COR-L47 (cell line): ENCODE measurements at places on chromosomes 4 and X.
A peak's percentile ranks its signal among the peaks of the same experiment; 100 is the strongest.

DNA sequence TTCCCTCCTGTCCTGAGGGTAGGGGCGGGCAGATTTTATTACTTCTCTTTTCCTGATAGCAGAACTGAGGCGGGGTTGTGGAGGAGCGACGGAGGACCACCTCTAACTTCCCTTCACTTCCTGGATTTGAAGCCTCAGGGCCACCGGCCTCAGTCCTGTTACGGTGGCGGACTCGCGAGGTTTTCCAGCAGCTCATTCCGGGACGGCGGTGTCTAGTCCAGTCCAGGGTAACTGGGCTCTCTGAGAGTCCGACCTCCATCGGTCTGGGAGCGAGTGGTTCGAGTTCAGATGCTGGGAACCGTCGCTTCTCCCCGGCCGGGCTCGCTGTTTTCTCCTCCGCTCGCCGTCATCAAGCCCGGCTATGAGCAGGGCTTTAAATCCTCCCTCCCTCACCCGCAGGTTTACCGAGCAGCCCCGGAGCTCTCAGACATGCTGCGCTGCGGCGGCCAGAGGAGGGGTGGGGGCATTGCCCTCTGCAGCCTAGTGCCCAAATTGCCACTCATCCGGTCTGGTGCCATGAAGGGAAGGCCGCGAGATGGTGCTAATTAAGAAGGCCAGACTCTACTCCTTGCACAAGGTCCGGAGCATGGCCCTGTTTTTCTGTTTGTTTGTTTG is 23.3 kb downstream of the HAND2 start:
- no peak for DNase-seq

DNA sequence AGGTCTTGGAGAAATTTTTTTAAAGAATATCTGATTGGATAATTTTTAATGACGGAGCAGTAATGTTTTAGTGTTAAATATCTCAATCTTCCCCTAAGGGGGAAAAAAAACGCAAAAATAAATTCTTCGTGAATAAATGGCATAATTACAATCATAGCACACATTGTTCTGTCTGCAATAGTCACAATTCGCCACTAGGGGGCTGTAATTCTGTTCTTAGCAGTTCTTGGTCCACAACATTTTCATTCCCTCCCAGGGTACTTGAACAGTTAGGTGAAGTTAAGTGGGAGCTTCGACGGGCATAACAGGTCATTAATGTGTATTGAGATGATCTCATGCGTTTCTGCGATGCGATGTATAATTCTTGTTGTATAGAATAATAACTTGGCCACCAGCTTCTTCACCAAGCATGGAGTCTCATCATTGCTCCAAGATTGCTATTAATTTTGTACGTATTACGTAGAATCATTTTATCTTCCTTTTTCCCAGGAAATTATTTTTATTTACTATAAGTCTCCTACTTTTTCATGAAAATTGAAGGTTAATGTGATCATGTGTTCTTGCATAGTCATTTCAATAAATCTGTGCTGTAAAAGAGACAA is 27.2 kb downstream of the HTR2C start:
- peak; percentile 1 for DNase-seq

DNA sequence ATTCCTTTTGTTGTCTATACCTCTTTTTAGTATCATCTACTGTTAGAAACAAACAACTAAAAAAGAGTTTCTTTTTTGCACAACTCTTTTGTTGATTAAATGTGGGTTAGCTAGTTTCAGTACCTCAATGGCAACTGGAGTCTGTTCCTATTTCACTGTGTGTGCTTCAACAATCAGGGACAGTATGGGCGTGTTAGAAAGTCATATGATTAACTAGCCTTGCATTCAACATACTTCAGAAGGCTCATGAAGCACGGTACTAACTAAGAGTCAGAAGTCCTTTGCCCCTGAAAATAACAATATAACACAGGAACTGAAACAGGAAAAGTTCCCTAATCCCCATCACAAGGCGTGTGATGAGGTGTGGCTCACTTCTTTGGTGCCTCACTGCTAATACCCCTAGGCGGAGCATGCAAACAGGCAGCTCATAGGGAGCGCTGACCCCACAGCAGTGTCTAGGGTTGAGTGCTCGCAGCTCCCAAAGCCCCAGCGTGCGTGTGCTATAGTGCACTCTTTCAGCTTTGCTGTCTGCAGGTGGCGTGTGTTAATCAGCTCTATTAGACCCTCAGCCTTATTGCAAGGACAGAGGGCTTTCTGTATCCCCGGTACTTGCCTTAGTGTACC is 203.1 kb upstream of the NDST3 start:
- DNase-seq = no peak

DNA sequence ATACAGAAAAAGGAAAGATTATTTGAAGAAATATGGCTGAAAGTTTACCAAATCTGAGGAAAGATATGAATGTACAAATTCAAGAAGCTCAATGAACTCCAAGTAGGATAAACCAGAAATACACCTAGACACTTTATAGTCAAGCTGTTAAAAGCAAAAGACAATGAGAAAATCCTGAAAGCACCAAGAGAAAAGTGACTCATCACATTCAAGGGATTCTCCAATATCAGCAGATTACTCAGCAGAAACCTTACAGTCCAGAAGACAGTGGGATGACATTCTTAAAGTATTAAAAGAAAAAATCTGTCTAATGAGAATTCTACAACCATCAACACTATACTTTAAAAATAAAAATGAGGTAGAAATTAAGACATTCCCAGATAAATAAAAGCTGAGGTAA is 223.8 kb upstream of the ZCCHC13 start:
- no peak for DNase-seq

DNA sequence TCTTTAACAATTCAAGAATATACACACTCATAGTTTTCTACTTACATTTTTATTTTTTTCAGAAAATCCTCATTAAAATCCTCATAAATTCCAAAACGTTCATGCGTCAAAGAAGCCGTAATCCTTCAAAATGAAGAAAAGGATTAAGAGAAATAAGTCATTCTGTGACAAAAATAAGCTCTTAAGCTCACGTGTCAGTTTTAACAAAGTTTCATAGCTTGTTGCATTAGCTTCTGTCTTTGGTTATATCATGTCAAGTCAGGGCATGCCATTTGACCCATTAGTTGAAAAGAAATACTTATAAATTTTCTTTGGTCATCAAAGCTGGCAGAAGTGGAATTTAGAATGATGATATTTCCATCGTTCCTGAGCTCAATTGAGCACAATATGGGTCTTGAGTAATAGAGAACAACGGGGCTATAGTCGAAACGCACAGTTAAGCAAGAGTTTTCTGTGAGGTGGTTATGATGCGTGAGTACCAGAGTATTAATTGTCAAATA is 185.2 kb upstream of the CTSO start:
- no peak for DNase-seq

- DNase-seq = no peak
Observed at GRCh38 chrX:13386092-13386491, 66.2 kb upstream of the ATXN3L start.

DNA sequence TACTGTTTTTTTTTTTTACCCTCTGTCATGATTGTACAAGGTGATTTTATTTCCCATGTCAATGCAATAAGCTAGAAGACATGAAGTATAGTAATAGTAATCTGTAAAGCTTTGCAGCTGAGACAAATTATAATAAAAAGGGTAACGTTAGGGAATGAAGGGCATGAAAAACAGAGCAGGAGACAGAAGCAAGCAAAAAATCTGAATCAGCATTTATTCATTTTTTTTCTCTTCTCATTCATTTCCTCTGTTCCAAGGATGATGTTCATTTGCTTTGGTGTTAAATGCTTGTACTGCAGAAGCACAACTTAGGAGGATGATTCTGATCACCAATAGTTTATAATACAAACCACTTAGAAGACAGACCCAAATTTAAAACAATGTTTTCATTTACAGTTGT is 64.3 kb downstream of the CCKAR start:
- DNase-seq = no peak

DNA sequence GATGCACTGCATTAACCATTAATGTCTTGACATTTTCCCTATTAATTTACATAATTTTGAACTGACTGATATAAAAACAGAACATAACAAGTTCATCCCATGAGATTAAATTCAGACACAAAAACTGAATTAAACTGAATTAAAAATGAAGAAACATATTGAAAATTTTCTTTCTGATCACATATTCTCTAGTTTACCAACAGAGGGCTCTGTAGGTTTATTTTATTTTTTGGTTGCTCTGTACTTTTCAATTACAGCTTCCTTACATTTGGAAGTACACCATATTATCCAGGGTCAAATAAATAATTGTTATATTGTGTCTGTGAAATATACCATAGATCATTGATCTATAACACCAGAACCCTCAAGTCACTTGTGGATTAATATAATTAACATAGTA is 27.3 kb upstream of the CT83 start:
- DNase-seq = no peak

DNA sequence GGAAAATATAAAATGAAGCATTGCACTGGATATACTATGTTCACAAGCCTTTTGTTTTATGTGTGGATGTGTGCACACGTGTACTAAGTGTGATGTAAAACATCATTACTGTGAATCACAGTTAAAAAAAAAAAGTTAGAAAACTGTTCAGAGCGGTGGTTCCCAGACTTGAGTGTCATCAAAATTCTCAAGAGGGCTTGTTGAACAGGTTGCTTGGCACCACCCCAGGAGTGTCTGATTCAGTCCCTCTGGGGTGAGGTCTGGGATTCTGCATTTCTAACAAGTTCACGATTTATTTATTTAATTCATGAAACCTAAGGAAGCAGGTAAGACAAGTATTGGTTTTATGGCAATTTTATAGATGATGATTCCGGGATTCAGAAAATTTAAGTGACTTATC is 1.8 kb downstream of the CENPU start:
- no peak for DNase-seq

DNA sequence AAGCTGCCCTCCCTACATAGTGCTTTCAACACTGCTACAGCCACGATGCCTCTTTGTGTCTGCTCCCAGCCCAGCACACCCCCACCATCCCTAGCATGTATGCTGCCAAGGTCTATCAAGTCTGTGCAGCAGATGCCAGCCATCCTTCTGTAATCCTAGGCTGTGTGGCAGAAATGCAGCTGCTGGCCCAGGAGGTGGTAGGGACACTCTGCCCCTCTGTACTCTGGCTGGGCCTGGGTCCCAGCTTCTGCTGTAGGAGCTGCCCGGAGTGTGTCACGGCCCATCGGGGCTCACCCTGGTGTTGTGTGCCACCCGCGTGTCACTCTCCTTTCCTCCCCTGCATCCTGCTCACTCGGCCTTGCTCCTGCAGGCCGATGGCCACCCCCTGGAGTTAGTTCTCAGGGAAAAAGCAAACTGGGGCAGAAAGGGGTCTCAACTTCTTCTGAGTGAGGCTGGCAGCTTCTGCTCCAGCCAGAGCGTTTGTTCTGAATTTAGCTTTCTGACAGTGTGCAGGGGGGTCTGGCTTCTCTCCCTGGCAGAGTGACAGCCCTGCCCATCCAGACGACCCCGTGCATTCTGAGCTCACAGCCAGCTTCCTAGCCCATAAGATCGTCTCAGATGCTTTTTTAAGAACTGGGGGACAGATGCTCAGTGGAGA is 22.7 kb downstream of the PSAPL1 start:
- no peak for DNase-seq

GRCh38 chrX:105565856-105566255 is 256.5 kb upstream of the NRK start:
- DNase-seq = no peak

DNA sequence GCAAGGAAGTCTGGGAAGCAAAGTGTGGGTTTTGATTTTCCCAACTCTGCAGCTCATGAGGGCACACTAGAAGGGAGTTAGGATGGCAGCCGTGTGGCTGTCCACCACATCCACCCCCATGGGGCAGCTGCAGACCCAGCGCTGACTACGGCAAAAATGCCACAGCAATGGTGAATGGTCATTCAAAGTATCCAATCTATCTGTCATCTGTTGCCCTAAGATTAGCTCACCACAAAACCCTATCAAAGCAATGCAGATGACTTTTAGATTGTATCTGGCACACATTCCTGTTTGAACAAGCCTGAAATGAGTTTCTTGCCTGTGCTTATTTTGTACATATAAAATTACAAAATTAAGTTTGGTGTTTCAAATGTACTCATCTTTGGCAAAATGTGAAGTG is 29.7 kb upstream of the HPSE start:
- no peak for DNase-seq

GRCh38 chr4:78423790-78424189 is 127.8 kb upstream of the ANXA3 start:
- no peak for DNase-seq

GRCh38 chr4:108049406-108049805 is 59.7 kb downstream of the HADH start:
- no peak for DNase-seq

- no peak for DNase-seq
Observed at GRCh38 chr4:67568820-67569219, 10.3 kb downstream of the STAP1 start.

GRCh38 chr4:130306566-130306965 is 1210.6 kb downstream of the C4orf33 start:
- DNase-seq = no peak

DNA sequence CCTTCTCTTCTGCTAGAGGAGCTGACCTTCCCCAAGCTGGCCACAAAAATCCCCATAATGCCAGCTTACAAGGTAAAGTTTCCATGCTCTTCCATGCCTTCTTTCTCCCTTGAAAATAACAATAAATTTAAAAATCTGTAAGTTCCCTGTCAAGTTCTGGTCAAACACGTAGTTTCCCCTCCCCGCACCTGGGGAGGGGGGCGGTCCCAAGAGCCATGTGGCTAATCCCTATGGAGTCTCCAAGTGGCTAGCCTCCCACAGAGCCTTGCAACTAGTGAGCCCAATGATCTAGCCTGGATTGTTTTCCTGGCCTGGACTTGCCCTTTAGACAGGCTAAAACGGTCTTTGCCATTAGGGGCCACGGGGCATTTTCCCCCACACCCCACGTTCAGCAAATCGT is 2.1 kb upstream of the NRK start:
- no peak for DNase-seq

GRCh38 chr4:5930456-5930855 is 37.6 kb upstream of the CRMP1 start:
- DNase-seq = no peak

DNA sequence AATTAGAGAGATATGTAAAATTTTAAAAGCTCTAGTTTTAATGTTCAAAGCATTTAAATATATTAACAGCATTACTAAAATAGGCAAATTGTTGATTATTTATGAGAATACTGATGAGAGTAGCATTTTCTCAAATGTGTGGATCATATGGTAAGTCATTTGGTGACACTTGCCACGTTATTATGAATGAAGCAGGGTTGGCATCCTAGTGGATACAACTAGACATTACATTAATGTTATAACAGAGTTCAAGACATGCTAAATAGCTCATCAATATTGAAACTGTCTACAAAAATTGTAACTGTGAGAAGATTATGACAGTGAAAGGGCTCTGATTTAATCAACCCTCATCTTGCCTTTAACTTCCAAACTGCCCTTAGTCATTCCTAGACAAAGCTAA is 171.1 kb downstream of the PDGFC start:
- DNase-seq = no peak
